NT2/D1 (cell line): ENCODE measurements at places on chromosomes 4 and X.

GRCh38 chr4:70749313-70749712 lies 27.5 kb downstream of the RUFY3 start:
- no peak for DNase-seq

- no peak for DNase-seq
Observed at GRCh38 chr4:610411-611261, 14.7 kb upstream of the PDE6B start.

- no peak for DNase-seq
Observed at GRCh38 chrX:120468479-120468824, 644 bp downstream of the LAMP2 start.

GRCh38 chr4:113384600-113384999 lies 335.1 kb downstream of the ANK2 start:
- no peak for DNase-seq

DNA sequence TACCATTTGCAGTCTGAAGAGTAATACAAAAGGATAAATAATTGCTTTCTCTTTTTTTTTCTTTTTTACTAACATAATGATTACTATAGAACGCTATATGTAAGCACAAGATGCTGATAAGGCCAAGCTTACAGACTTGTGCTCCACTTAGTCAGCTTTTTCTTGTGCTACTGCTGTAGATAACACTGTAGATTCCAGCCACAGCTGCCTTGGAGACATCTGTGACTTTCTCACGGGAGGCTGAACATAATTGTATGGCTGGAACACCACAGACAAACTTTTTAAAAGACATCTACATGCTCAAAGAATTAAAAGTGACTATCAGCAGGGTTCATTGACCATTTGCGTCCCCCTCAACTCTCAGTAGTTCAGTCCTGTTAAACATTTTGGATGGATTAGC lies 381.7 kb upstream of the AMOT start:
- no peak for DNase-seq

GRCh38 chr4:99300934-99301333 lies 10.1 kb upstream of the ADH1A start:
- no peak for DNase-seq

- no peak for DNase-seq
Observed at GRCh38 chr4:5292101-5292500, 240.8 kb downstream of the STK32B start.

GRCh38 chr4:10727140-10727880 lies 42.7 kb upstream of the CLNK start:
- DNase-seq, result no peak

DNA sequence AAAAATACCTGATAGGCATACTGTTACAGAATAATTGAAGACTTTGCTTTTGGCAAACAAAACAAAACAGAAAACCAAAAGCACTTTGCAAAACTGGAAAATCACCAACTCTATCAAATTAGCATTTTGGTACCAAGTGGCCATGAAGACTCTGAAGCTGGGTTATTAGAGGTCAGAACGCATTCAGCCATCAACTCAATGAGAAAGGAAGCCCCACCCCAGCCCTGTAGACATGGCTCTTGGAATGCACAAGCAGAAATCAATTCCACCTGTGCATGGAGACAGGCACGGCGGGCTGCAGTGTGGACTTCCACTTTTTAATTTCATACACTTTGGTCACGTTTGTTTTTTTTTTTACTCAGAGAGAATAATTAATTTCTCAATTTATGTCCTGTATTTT lies 93.6 kb upstream of the DHX15 start:
- DNase-seq, result no peak

DNA sequence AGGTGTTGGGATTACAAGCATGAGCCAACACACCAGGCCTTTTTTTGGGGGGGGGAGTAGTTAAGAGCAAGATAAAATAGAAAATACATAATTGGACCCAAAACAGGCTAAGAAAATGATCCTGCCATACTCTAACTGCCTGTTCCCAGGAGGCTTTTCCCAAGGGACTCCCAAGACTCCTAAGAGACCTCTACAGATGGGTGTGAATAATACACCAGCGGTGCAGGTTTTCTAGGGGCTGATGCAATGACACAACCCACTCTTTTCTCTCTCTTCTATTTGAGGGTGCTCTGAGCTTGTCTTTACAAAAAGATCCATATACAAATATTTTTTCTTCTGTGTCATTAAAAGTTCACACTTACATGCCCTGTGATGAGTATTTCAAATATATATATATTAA lies 116.9 kb downstream of the RASL11B start:
- no peak for DNase-seq

GRCh38 chr4:42750856-42751255 lies 94.0 kb upstream of the ATP8A1 start:
- no peak for DNase-seq

DNA sequence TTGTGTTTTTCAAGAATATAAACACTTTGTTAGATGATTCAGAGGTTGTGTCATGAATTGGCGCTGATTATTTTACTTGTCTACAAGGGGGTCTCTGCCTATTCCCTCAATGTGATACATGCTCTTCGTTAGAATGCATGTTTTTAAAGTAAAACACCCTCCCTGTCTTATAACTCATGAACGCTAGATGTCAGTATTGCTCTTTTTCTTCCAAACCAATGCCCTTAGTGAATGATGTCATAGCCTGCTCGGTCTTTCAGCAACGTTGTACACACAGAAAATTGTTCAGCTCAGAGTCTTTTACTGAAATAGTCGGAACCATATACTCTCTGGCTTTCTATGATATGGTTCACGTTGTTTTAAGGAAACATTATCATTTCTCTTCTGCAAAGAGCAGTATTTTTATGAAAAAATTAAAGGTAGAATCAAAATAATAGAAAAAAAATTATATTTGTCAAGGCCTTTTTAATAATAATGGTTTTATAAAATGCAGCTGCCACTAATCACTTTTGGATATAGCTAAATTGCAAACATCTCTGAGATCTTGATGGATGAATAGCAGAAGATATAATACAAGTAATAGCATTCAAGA lies 292.9 kb downstream of the TLL1 start:
- DNase-seq, result peak; percentile 58

DNA sequence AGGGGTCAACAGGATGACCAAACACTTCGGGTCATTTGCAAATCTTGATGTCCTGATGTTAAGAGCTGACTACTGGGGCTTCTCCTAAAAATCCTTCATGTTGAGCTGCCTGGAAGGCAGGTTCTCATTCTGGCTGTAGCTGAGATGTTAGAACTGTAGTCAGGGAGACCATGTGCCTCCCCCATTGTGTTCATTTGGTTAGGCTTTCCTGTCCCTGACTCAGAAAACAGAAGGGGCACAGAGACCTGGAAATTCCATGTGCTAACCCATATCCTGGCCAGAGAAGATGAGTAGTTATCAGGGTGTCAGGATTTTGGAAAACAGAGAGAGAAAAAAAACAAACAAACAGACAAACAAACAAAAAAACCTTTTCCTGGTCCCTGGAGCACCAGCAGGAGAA lies 177.5 kb downstream of the AR start:
- no peak for DNase-seq

GRCh38 chrX:46695491-46695890 lies 63.4 kb downstream of the SLC9A7 start:
- no peak for DNase-seq

GRCh38 chr4:105191621-105192210 lies 45.0 kb downstream of the TET2 start:
- DNase-seq, result no peak

GRCh38 chr4:13201241-13201640 lies 282.9 kb downstream of the RAB28 start:
- DNase-seq, result no peak

- no peak for DNase-seq
Observed at GRCh38 chrX:139692908-139693307, 15.1 kb downstream of the MCF2 start.
